ENCODE measurements at places on chromosomes 7 and 10. TPM values are rescaled to one million over a fixed set of nuclear protein-coding genes. Genes with fewer than 3 reads are reported as not detected.

GRCh38 chr10:14952851-14953423 lies 959 bp downstream of the DCLRE1C start:
- DNase-seq, result peak; percentile 18

- DNase-seq, result no peak
Observed at GRCh38 chr7:17855202-17855601, 85.1 kb downstream of the SNX13 start.

DNA sequence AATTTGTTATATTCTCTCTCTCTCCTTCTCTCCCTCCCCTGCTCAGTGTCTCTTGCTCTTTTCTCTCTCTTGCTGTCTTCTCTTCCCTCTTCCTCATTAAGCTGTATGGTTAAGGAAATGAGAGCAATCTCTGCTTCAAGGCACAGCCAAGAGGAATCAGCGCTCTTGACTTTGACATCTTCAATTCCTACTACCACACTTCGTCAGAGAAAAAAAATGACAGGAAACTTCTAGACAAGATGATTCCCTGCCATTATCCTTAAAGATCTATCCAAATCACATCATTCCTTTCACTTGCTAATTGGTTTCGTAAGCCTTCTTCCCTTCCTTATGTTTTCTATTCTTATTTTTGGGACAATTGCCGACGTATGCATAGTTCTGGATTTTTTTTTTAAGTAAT lies 425.0 kb downstream of the KCNMA1 start:
- DNase-seq, result no peak

DNA sequence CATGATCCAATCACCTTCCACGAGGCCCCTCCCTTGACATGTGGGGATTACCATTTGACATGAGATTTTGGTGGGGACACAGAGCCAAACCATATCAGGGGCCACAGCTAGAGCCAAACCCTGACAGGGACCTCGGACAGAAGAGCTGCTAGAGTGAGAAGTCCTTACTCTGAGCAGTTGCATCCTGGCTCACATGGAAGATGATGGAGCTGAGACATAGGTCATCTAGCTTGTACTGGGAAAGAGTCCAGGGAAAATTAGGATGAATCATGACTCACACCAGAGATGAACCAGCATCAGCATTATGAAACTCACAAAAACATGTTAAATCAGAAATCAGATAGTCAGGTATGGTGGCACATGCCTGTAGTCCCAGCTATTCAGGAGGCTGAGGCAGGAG lies 12.8 kb upstream of the FMC1 start:
- DNase-seq, result no peak

- DNase-seq, result no peak
Observed at GRCh38 chr7:29795696-29796580, 10.4 kb upstream of the WIPF3 start.

ABLIM1 gene
- polyA plus RNA-seq, result 132 TPM

PLXDC2 gene
- 32.9 TPM for polyA plus RNA-seq

SMO gene
- 111 TPM for polyA plus RNA-seq

- DNase-seq, result no peak
Observed at GRCh38 chr10:89419548-89419947, 5.2 kb downstream of the IFIT5 start.

DNA sequence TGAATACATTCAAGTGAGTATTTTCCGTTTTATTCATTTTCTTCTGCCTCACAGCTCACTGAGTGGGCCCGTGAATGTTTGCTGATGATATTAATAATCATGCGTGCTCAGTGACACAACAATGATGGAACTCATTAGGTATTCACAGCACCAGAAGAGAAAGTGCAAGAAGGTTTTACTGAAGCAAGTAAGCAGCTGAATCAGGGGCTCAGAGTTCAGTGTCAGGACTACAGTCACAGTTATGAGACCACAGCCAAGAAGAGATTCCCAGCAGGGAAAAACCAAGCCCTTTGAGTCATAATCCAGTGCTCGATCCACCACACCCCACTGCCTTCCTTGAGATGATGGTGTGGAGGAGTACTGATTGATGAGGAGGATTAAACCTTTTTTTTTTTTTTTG lies 247.4 kb downstream of the KIAA1217 start:
- no peak for DNase-seq

Data from left kidney (tissue), 8 donors.